ENCODE measurements at places on chromosomes 1 and 21.

DNA sequence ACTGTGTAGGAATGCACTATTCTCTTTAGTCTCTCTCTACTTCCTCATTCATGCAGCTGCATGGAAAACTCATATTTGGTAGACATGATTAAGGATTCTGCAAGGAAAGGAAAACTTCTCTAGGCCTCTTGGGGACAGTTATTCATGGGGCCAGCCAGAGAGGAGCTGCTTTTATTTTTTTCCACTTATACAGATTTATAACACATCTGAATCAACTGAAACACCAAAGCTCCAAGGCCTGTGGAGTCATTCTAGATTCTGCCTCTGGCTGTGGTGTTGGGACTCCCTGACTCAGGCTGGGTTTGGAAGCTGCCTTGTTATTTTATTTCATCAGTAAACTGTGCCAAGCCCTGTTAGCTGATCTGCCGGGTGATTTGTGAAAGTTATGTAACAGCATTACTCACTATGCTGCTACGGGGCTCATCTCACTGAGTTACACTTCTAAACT lies 83.9 kb upstream of the EDEM3 start:
- DNase-seq, result no peak

- no peak for DNase-seq
Measured at GRCh38 chr1:97904534-97904933, 16.3 kb downstream of the DPYD start.

GRCh38 chr1:22536506-22536905 lies 26.8 kb upstream of the EPHA8 start:
- no peak for DNase-seq

DNA sequence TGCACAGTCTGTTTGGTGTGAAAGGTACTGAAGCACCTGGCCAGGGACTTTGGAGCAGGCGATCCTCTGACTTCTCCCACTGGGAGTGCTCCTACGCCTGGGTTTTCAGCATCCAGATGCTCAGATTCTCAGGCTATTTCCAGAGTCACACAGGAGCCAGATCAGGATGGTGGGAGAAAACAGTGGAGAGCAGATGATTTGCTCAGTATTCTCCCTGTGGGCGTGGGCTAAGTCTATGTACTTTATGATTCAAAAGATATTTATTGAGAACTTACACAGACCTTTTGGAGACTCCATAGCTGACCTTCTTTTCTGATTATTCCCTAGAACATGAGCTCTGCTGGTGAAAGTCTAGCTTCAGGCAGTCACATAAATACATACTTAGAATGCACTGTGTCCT lies 134.6 kb downstream of the TENT5C start:
- DNase-seq, result no peak

- no peak for DNase-seq
Measured at GRCh38 chr1:96730574-96731298, 9.2 kb downstream of the PTBP2 start.

- no peak for DNase-seq
Measured at GRCh38 chr21:44050276-44050675, 38.2 kb downstream of the TRAPPC10 start.

DNA sequence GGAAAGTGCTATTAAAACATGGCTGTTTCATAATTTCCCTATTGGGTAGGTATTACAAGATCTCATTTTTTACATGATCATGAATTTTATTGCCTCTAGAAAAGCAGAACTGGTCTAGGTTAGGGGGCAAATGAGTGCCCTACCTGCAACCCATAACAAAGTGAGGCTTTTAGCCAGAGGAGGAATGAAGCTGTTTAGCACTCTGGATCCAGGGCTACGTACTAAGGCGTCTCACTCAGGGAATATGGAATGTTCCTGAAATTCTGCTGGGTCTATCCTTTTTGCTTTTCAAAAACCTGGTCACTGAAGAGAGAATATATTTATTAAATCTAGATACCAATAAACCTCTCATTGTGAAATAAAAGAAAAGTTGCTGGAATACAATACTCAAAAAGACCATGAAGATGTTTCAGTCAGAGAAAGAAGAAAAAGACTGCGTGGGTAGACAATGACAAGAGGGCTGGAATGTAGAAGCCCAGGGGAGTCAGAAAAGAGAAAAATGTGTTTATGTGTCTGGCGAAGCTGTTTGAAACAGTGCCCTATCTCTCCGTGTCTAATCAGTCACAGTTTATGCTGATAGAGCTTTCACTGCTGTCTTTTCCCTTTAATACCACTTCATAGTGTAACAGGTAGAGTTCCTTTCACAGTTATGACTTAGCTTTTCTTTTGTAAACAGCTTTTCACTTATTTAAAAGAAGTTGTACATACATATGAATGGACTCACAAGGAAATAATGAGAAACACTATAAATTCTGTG lies 25.0 kb upstream of the SYDE2 start:
- no peak for DNase-seq

DNA sequence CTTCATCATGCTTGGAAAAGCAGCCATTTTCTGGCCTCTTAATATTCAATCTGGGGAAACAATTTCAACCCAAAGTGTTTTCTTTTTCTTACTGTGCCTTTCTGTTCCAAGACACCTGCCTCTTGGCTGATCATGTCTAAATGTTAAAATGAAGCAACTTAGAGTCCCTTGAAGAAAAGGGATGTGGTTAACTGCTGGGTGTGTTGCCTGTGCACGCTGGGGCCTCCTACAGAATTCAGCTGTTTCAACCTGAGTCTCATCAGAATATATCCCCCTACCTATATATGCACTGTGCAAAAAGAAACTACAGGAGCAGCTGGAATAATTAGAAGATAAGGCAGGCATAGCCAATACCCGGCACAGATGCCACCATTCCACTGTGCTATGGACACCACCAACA lies 222.0 kb downstream of the OMA1 start:
- no peak for DNase-seq

- no peak for DNase-seq
Measured at GRCh38 chr1:153573351-153573750, 7.7 kb upstream of the S100A2 start.

DNA sequence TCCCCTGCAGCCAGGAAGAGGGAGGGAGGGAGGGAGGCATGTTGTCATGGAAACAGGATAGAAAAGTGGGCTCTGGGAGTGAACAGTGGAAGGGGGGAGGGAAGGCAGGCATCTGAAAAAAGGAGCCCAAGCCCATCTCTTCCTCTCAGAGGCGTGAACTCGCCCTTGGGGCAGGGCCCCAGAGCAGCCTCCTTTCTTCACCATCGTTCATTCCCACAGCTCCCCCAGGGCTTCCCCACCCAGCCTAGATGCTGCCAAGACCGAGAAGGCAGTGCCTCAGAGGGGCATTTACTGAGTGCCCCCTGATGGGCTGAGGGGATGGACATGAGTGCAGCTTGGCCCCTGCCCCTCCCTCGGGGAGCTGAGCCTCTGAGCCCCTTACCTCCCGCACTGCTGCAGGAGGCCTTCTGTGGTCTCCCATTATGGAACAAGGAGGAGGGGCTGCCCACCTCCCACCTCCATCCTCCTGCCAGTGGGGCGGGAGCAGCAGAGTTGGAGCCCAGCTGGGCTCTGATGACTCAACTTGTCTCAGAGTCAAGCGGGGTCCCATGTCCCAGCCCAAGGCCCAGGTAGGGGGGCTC lies 39.1 kb upstream of the KIF21B start:
- no peak for DNase-seq

GRCh38 chr1:54716299-54717047 lies 812 bp downstream of the TTC4 start:
- DNase-seq, result no peak

DNA sequence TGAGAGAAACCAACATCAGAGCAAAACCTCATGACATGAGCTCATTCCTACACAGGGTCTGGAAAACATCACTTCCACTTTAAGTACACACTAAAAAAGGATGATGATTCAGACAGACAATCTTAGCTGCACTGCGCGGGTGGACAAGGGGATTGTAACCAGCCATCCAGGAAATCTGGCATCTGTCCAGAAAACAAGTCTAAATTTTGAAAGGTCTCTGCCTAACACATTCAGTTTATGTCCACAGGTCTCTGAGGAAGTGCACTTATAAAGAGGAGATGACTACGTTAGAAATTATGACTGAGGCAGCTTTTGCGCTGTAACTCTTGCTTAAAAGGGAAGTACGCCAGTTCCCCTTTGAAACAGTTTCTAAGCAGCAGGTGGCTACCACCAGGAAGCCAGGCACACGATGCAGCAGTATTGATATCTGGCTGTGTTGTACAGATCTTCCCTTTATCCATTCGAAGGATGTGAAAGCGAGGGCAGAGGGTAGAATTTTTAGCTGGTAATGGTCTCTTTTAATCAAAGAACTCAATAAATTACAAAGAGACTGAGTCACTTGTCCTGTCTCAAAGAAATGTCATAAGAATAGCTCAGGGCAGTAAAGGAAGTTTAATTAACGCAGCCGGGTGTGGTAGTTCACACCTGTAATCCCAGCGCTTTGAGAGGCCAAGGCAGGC lies 128.0 kb downstream of the SETD4 start:
- DNase-seq, result peak; percentile 24

DNA sequence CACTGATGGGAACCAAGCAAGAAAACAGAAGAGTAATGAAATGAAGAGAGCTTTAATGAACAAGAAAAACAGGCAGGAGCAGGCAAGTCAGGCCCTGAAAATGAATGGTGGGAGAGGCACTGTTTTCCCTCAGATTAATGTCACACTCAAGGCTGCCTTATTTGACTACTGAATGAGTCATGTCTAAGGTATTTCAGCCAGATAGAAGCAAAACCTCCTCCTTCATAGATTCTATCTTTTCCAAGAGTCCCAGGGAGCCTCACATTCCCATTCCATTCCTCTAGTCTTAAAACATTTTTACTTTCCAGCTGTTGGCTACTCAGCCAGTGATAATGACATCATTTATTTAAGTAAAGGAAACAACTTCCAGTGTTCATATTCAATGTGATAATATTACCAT lies 228.4 kb upstream of the NRIP1 start:
- no peak for DNase-seq

- no peak for DNase-seq
Measured at GRCh38 chr21:21230672-21231071, 232.5 kb downstream of the NCAM2 start.

GRCh38 chr21:26967062-26967913 lies at the start of gene ADAMTS5:
ADAMTS5 (minus strand) TSS chr21:26967088; CDS start chr21:26966391, 697 bp downstream.
- peak; percentile 69 for DNase-seq

- no peak for DNase-seq
Measured at GRCh38 chr1:240173836-240174235, 82.2 kb downstream of the FMN2 start.

Data from ovary (tissue), 10 donors.